ENCODE measurements at places on chromosomes 12 and 14.

GRCh38 chr12:28027328-28027727, 54.8 kb upstream of the PTHLH start:
- DNase-seq, result no peak

- no peak for DNase-seq
Measured at GRCh38 chr12:75311369-75311768, 18.8 kb downstream of the CAPS2 start.

- no peak for DNase-seq
Measured at GRCh38 chr14:68139431-68140075, 320.0 kb downstream of the RAD51B start.

- DNase-seq, result no peak
Measured at GRCh38 chr12:57755454-57756372, 810 bp downstream of the MARCHF9 start.

GRCh38 chr14:89720741-89721729, 233.5 kb downstream of the EFCAB11 start:
- no peak for DNase-seq

- DNase-seq, result peak; percentile 94
Measured at GRCh38 chr14:96267336-96267735, 11.3 kb downstream of the BDKRB1 start.

GRCh38 chr12:88219861-88220260, 77.8 kb downstream of the TMTC3 start:
- DNase-seq, result no peak

DNA sequence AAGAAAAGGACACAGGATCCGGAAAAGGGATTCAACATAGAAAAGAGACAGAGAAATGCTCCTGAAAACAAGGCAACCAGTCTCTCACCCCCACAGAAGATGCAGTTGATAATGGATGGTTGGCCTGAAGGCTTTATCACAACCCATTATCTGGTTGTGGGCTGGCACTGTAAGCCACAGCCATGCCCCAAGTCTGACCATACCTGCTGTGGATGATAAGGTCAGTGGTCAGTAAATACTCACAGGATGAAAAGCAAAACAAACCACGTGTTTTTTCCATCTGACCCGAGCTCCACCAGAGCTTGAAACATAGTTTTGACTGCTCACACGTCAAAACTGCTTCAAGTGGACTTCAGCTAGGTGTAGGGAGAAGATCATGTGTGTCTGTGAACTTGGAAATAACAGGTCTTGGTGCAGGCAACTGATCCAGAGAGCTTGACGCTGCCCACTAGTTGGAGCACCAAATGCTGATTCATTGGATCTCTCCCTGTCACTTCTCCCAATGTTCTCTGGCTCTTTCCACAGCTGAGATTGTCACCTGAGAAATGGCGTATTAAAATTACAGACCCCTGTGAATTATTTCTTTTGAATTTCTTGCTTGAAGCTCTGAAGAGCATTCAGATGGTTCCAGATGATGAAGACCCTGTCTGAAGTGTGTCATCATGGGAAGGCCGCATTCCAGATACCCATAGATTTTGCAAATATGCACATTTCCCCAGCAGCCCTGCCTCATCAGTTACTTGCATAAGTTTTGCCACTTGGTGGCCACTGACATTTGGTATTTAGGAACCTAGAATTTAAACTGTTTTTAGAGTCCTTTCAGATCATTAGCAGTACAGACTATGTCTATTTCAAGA, 8.5 kb downstream of the TMEM233 start:
- no peak for DNase-seq

DNA sequence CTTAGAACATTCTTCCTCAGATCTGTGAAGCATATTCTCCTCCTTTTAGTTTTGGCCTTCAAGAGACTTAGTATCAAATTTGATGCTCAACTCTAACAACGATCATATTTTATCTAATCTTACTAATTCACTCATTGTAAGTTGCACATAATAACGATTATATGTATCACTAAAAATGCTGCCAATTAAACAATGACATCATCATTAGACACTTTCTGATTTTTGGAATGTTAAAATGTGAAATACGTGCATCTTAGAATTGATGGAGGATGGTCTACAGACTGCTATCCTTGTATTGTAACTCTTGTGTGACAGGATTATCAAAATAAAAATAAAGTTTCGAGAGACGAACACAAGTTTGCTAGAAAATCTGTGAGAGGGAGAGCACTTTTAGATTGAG, 311.0 kb downstream of the NELL2 start:
- DNase-seq, result no peak

GRCh38 chr12:88401155-88401554, 179.1 kb downstream of the KITLG start:
- no peak for DNase-seq

GRCh38 chr12:33438025-33438772, 1.4 kb downstream of the SYT10 start:
- DNase-seq, result peak; percentile 24

DNA sequence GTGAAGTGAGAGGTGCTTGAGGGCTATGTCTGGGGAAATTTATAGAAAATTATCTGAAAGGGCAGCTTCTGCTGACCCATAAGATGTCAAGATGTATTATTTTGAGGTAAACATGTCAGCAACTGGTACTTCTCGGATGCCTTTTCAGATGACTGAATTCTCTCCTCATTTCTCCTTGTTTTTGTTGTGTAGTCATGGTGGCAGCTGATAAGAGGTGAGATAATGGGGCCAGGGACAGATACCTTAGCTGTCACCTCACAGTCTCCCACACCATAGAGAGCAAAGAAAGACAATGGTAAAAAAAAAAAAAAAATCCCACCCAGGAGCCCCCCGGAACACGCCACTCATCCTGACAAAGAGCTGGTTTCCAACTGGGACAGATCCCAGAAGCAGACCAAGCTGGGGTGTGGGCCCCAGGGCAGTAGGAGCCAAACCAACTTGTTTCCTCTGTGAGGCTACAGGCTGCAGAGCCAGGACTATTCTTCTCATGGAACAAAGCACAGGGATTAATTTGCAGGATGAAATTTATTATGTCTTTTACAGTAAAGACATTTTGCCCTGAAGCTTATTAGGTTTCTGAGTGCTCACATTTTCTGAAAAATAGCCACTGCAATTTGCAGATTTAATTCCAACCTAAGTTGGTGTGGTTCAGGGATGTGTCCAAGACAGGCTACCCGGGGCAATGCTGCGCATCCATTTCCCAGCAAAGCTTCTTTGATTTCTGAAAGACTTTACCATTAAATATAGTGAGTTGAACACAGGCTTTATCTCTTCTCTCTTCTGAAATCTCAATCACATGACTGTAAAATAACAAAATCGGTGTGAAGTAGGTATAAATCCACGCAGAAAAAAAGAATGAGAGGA, 52.2 kb downstream of the NDUFA12 start:
- no peak for DNase-seq

DNA sequence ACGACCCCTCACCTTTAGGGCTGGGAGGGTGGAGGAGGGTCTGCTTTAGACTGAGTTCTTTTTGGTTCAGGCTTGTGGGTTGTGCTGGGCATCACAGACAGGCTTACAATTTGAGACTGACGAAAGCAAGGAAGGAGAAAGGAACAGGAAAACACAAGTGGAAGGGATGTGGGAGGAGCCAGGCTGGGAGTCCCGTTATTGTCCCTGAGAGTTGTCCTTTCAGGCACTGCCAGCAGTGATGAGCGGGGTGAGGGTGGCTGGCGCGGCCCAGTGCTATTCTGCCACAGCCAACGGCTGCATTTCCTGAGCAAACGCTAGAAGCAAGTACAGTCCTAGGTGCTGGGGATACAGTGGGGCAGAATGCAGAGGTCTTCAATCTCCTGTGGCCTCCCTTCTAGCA, 29.2 kb upstream of the TSPAN9 start:
- no peak for DNase-seq

GRCh38 chr14:89351516-89352404, 65.3 kb downstream of the FOXN3 start:
- DNase-seq, result no peak

GRCh38 chr14:54625112-54625511, 58.2 kb downstream of the SAMD4A start:
- no peak for DNase-seq

DNA sequence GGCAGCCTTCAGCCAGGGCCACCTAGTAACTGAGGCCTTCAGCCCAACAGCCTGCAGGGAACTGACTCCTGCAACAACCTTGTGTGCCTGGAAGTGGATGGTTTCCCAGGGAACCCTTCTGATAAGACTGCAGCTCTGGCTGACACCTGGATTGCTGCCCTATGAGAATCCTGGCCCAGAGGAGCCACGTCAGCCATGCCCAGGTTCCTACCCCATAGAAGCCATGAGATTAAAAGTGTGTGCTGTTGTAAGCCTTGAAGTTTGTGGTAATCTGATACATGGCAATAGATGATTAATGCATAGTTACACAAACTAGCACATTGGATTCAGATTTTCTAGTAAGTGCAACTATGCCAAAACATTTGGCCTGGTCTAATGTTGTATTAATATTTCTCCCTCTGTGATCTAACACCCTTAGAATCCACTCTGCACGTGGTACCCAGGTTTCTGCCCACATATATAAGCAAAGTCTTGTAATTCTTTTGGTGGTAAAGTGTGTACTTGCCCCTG, 64.8 kb upstream of the BEGAIN start:
- no peak for DNase-seq

- DNase-seq, result no peak
Measured at GRCh38 chr12:20653871-20654270, 41.3 kb upstream of the SLCO1C1 start.

DNA sequence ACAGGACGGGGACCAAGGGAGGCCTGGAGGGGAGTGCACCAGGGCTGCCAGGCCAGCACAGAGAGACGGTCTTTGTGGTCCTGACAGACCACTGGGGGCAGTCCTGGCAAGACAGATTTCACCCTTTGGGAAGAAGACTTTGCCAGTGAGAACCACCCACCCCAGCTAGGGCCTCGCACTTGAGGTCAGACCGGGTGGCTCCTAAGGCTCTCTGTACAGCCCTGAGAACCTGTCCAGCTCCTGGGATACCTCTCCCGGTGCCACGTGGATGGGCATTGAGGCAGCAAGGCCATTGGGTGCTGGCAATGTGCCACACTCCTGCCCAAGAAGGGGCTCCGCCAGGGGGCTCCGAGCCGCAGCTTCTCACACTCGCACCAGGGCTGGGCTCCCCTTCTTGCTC, 42.4 kb downstream of the DEGS2 start:
- DNase-seq, result no peak

- no peak for DNase-seq
Measured at GRCh38 chr12:68222326-68222725, 3.3 kb downstream of the IL26 start.

DNA sequence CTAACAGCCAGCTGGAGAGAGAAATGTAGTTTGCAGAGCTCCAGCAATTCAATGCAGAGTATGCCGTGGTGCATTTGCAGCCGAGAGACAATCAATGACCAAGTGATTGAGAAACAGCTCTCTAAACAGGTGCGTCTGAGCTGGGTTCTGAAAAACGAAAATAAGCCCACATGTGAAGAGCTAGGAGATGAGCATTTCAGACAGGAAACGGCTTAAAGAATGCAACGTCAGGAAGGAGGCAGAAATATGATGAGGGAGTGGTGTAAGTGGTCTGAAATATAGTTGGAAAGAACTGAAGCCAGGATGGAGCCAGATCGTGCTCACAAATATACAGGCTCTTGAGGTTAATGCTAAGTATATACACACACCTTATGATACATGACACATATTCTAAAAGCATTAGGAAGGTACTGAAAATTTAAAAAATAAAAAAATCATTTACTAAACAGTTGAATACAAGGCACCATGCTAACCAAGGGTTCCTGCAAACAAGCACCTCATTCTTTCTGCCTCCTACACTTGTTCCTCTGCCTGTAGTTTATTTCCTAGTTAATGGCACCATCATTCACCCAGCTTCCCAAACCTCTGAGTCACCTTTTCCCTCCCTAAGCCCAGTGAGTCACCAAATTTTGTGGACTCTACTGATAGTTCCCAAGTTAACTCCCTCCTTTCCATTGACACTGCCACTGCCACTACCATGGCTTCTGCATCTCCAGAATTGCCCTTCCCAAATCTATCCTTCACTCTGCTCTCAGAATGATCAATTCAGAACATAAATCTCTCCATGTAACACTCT, 2.3 kb upstream of the GARIN2 start:
- no peak for DNase-seq

GRCh38 chr14:41891624-41892023, 284.9 kb downstream of the LRFN5 start:
- no peak for DNase-seq

- no peak for DNase-seq
Measured at GRCh38 chr14:75068294-75069120, 934 bp upstream of the ZC2HC1C start.

DNA sequence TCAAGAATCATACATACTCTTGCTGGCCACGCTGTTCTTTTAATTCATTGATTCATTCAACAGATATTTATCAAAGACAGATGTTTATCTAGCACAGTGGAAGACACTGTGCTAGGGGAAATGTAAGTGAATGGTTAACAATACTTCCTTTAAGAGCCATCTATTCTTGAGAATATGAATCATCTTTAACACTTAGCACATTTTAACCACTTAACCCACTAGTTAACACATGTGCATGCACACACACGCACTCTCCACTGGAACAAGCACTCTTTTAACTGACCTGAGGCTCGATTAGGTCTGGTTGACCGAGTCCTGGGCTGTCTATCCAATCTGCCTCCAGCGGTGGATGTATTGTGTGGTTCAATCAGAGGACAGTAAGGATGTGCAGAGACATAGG, 34.6 kb downstream of the LMNTD1 start:
- DNase-seq, result no peak

GRCh38 chr12:9907769-9908168, 24.4 kb downstream of the CLEC2A start:
- no peak for DNase-seq

- no peak for DNase-seq
Measured at GRCh38 chr12:115149685-115150378, 465.9 kb upstream of the TBX3 start.

- no peak for DNase-seq
Measured at GRCh38 chr14:70882776-70883492, 24.3 kb upstream of the PCNX1 start.

DNA sequence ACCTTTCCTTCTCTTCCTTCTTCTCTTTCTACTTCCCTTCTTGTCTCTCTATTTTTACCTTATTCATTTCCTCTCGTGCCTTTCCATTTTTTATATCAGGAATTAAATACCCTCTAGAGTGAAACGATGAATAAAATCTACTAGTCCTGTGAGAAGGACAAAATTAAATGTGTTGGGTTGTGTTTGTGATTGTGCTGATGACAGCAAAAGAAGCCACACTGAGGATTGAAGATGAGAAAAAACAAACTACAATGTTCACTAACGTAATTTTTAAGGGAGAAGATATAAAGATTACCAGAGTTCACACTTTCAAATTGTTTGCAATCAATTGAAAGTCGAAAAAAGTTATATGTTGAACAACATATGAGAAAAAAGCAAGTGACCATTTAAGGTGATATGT, 1012.1 kb downstream of the DIO2 start:
- no peak for DNase-seq
